ENCODE measurements at places on chromosomes 3 and 15. TPM values are rescaled to one million over a fixed set of nuclear protein-coding genes. Genes with fewer than 3 reads are reported as not detected.

Gene PPARG
- 1.4 TPM for total RNA-seq

Gene ZDHHC23
- 4.5 TPM for total RNA-seq

Gene SLC51A
- total RNA-seq = not detected

DNA sequence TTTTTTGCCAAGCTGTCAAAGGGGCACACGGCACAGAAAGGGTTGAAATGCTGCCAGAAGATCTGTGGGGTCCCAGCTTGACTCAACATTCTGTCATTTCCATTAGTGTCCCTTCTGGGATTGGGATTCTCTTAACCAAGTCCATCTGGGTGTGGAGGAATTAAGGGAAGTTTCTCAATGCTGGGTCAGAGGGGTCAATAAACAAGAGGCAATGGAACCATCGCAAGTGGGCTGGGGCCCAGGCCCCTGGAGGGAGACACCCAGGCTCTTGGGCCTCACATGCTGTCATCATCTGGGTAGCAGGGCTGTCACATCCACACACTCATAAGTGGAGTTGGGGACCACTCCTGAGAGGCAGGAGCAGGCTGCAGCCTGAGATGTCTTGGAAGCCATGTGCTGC lies 8.1 kb upstream of the APOD start:
- H3K27ac ChIP-seq = no peak overlapping the region
- H3K27me3 ChIP-seq = no peaks in the 10 kb centered on the region
- no peak overlapping the region for H3K4me3 ChIP-seq
- H3K36me3 ChIP-seq = no peaks in the 10 kb centered on the region
- H3K4me1 ChIP-seq = no peaks in the 10 kb centered on the region
- DNase-seq = no peak

DNA sequence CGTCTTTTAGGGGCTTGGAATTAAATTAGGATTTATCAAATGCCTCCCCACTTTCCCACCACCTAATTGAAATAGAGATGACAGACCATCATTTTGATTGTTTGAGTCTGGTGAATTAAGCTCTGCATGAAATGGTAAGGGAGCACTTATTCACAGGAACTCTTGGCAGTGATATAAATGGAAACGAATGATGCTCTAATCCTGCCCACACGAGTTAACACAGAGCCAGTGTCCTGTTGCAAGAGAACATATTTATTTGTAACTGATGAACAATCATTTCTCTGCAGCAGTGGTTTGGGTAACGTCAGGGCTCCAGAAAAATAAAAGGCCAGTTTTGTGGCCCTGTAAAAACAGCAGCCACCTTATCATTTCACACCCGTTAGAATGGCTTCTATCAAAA lies 163.3 kb downstream of the FEZF2 start:
- no peak overlapping the region for H3K27ac ChIP-seq
- no peak overlapping the region for H3K4me3 ChIP-seq
- no peaks in the 10 kb centered on the region for H3K36me3 ChIP-seq
- DNase-seq = no peak

GRCh38 chr3:78875851-78876250 lies 891.9 kb downstream of the ROBO1 start:
- H3K27me3 ChIP-seq = no peaks in the 10 kb centered on the region
- no peak for DNase-seq
- no peak overlapping the region for H3K4me3 ChIP-seq

GRCh38 chr15:96293441-96293840 lies 37.1 kb upstream of the NR2F2 start:
- H3K4me1 ChIP-seq = no peaks in the 10 kb centered on the region
- peaks cover 3% of the 10 kb centered on the region for H3K36me3 ChIP-seq
- H3K27ac ChIP-seq = no peak overlapping the region
- H3K4me3 ChIP-seq = no peak overlapping the region
- no peak for DNase-seq

Gene LRRIQ4
- not detected for total RNA-seq

DNA sequence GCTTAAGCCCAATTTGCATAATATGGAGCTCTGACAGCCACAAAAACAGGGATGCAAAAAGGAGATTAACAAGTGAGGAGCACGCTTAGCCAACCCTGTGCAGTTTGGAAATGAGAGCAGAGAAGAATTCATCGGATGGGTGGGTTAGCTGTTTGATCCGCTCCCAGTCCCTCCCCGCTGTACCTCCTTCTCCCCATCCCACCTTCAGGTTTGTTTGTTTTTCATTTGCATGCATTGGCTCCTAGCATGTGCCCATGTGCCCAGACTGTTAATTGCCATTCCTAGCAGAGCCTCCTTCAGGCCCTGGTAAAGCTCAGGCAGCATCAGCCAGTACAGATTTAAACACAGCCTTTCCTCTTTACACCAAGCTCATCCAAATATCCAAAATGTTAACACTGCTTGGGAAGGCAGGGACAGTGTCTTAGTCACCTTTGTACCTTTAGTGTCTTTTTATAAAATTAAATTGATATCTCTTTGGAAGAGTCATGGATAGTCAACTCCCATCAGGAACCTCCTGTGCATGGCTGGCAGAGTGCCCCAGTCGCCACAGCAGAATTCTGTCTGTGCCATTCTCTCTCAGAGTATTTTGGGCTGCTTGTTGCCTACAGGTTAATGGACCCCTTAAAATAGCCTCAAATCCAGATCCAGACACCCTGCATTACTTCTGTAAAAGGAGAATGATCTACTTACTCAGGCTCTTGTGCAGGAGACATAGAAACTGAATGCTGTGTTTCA lies 244.2 kb downstream of the LSAMP start:
- H3K4me3 ChIP-seq = no peak overlapping the region
- H3K36me3 ChIP-seq = no peaks in the 10 kb centered on the region
- H3K27me3 ChIP-seq = no peaks in the 10 kb centered on the region
- no peaks in the 10 kb centered on the region for H3K4me1 ChIP-seq

Gene C3orf85
- total RNA-seq = not detected

Data from activated T-cell treated with anti-CD3 and anti-CD28 coated beads, Interleukin-2, amount 50 U/mL, for 72 hours (primary cell).